Activated B cell treated with CpG ODN at 0.5 μM for 24 hours (primary cell): ENCODE measurements at places on chromosomes 4 and X.

DNA sequence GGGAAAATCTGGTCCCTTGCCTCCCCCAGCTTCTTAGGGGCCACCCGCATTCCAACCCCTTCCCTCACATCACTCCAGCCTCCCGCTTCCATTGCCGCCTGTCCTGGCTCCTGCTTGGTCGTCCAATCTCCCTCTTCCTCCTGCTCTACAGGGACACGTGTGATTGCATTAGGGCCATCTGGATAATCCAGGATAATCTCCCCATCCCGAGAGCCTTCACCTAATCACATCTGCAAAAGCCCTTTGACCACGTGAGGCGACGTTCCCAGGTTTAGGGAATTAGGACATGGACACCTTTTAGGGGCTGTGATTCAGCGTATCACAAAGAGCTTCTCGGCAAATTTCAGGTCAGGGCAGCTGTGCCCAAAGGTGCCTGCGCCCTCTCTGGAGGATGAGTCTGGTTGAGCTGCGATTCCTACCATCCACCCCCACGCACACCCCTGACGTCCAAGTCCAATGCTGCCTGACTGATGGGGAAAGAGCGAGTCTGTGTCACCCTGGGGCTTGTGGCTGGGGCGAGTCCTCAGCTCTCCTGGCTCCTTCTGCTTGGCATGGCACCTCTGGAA is 104.6 kb downstream of the PSAPL1 start:
- no peak for DNase-seq

DNA sequence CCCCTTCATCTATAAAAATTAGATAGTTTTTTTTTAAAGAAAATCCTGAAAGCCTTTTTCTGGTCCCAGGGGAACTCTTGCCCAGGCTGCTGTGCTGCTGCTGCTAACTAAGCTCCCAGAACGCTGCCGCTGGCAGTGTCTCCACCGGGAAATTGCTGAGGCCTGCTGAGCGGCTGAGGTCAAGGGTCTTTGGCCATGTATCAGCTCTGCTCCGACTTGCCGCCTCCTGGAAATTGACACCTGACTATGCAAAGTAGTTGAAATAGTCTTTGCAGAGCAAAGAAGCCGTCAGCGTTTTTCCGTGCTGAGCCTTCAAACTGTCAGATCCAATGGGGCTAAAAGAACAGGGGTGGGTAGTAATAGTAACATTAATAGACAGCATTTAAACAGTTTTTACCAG is 839 bp downstream of the QDPR start:
- DNase-seq: no peak

GRCh38 chr4:103907414-103907813 is 187.6 kb upstream of the TACR3 start:
- no peak for DNase-seq

- DNase-seq: no peak
These were observed 3.2 kb downstream of the MAOB start for GRCh38 chrX:43878906-43879526.

GRCh38 chr4:81468678-81469077 is 3.0 kb downstream of the RASGEF1B start:
- no peak for DNase-seq

DNA sequence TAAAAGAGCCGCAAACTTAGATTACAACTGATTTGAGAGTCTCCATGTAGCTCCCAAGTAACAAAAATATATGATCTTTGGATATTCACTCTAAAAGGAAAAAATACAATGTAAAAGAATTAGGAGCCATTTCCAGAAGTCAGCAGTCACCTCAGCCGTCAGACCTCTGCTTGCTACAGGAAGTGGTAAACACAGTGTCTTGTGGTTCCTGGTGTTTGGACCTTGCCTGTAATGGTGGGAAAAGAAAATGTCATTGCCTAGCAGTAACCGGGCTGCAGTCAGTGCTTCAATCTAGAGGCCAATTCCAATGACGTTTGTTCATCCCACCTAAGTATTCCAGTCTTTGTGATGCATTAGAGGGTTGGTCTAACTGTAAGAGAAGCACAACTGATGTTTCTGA is 28.9 kb upstream of the SMIM31 start:
- DNase-seq: no peak

DNA sequence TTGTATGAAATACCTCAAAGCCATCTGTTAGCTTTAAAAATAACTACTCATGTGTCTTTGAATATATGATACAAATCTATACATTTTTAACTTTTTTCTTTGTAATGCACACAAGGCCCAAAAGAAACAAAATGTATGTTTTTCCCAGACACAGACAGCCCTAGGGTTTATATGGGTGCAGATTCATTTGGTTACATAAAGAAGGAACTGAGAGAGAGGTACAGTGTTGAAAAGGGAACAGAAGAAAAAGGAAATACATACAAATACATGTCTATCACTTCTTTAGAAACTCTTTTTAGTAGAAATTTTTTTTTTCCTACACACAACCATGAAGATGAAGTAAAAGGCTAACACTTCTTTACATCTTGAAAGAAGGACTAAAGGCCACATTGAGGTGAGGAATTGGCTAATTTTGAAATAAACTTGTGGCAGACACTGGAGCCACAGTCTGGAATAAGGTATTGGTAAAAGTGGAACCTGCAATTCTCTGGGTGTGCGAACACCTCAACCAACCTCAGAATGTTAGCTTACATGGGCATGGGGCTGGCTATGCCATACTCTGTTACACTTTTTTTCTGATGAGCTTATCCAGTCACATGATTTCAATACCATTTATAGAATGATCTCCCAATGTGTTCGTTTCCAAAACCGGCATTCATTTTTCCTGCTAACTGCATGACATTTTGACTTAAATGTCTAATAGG is 67.9 kb downstream of the FAM47C start:
- no peak for DNase-seq

DNA sequence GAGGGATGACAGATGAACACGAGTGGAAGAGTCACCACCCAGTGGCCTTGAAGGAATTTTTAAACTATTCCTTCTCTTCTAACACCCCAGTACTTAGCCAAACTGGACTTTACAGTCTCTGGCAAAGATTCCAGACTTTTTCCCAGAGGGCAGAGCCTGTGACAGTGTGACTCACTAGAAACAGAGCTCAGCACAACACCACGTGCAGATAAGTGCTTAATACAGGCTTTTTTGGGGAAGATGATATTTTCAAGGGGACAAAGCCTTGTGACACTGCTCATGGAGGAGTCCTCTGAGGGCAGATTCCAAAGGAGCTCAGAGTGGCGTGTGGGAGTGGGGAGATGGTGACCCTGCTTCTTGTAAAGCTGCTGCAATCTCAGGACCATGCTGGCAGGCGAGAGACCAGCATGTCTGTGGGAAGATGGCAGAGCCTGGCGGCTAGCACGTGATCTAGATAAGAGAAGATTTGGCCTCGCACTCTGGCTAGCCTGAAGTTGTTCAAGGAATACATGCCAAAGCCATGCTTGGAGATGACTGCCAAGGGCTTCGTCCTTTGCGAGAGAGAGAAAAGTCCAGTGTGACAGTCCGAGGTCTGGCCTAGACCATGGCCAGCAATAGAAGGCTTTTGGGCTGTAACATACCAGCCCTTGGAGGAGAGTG is 2.4 kb downstream of the RAB33A start:
- DNase-seq: no peak
